Renal cortical epithelial cell (primary cell): ENCODE measurements at places on chromosomes 4 and X. TPM values are rescaled to one million over a fixed set of nuclear protein-coding genes. Genes with fewer than 3 reads are reported as not detected.

Gene GPC4
- total RNA-seq, result 19.4 and 80.6 TPM in 2 replicates

Gene GYPA
- not detected in 2 replicates for total RNA-seq

Gene FOXR2
- total RNA-seq, result not detected in 2 replicates

Gene IQCM
- 0.52 TPM in 1 of 2 replicates, not detected in the other for total RNA-seq

DNA sequence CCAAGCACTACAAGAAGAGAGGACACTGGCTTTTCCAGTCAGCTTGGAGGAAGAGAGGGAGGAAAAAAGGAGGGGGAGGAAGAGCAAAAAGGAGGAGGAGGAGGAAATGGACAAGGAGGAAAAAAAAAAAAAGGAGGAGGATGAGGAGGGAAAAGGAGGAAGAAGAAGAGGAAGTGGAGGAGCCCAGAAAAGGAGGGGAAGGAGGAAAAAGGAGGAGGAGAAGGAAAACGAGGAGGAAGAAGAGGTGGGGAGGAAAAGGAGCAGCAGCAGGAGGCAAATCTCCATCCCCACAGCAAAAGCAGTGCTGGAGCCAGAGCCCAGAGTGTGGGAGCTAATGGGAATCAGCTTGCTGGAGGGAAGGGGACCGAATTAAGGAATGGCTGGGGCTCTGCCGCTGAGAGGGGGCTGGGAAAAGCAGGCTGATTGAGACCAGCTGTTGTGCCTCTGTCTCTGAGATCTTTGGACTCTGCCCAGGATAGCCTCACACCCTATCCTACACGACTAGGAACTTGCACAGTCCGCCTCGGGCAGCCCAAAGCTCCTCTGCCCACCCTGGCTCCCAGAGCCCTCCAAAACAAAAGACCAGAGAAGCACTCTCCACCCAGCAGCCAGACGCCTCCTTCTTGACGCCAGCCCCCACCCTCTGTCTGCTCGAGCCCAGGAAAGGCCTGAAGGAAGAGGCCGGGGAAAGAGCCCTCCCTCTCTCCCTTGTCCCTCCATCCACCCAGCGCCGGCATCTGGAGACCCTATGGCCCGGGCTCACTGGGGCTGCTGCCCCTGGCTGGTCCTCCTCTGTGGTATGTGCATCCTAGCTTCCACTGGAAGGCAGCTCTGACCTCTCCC lies at the start of gene XPNPEP2:
XPNPEP2 (plus strand) TSS at position 514 of the 843 bp plus-strand sequence; CDS start at position 749, 235 bp downstream.
- no peak for DNase-seq

- no peak for DNase-seq
These were observed 19.0 kb downstream of the CPEB2 start for GRCh38 chr4:15021311-15021710.
